ENCODE measurements at places on chromosomes 7 and 10.
A peak's percentile ranks its signal among the peaks of the same experiment; 100 is the strongest.

DNA sequence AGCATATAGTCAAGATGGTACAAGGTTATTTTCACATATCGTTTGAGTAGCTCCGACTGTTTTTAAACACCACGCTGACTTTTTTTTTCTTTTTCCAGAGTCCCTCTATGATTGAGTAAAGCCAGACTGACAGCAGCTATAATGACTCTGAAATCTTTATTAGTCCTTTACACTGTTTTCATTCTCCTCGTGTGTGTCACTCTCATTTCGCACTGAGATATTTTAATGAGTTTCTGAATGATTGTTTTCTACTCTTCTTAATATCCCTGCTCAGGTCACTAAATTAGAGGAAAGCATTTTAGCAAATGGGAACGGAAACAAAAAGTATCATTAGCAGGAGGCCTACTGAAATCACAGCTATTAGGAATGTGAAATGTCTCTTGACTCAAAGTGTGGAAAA, 162.3 kb upstream of the MTPN start:
- no peak overlapping the region for H3K4me3 ChIP-seq
- H3K27me3 ChIP-seq, result no peaks in the 10 kb centered on the region
- no peaks in the 10 kb centered on the region for H3K4me1 ChIP-seq
- peaks cover 4% of the 10 kb centered on the region for H3K36me3 ChIP-seq

DNA sequence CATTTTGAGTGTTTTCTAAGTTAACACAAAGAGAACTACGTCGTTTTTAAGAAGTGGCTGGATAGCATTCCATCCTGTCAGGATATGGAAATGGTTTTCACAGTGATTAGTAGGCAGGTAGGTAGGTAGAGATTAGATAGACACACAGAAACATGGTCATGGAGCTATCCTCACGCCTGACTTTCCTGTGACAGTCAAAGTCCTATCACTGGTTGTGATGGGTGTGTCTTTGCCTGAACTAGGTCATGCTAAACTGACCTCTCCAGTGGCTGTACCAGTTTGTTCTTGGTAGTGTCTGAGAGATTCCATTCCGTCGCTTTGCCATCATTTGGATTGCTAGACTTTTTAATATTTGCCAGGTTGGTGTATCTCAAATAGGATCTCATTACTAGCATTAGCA, 28.2 kb downstream of the FKBP6 start:
- ATAC-seq, result no peak
- no peaks in the 10 kb centered on the region for H3K4me1 ChIP-seq
- H3K27me3 ChIP-seq, result peaks cover 21% of the 10 kb centered on the region
- H3K4me3 ChIP-seq, result no peak overlapping the region
- H3K36me3 ChIP-seq, result no peaks in the 10 kb centered on the region

DNA sequence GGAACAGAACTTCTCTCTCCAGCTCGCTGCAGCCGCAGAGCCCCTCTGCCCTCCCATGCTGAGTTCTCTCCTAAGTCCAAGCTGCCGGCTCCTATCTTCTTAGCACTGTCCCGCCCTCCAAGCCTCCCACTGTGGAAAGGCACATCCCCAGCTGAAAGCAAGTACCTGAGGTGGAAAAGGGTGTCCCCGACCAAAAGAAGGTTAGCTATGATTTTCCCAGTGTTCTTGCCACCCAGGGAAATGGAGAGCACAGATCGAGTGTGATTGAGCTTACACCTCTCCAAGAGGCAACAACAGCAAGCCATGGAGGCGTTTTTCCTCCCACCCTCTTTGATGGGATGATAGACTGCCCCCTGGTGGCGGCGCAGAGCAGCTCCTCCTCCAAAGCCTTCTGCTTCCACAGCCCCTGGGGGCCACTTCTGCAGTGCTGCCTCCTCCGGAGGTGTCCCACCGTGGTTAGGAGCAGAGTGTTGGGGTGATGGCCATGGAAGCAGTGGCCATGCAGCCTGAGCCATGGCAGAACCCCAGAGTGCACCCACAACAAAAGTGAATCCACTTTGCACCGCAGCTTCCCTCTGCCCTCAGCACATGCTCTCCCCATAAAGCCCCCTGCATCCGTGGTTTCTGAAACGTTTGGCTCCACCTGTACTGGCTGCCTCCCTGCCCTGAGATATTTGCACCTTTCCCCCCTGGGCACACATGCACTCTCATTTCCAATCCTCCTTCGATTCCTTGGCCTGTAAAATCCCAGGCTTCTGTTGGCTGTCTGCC, 143.1 kb upstream of the STK17A start:
- peak; percentile 59 for ATAC-seq
- H3K27ac ChIP-seq, result no peak overlapping the region
- H3K4me3 ChIP-seq, result no peak overlapping the region
- H3K27me3 ChIP-seq, result peaks cover 17% of the 10 kb centered on the region
- no peaks in the 10 kb centered on the region for H3K36me3 ChIP-seq
- H3K4me1 ChIP-seq, result no peaks in the 10 kb centered on the region

DNA sequence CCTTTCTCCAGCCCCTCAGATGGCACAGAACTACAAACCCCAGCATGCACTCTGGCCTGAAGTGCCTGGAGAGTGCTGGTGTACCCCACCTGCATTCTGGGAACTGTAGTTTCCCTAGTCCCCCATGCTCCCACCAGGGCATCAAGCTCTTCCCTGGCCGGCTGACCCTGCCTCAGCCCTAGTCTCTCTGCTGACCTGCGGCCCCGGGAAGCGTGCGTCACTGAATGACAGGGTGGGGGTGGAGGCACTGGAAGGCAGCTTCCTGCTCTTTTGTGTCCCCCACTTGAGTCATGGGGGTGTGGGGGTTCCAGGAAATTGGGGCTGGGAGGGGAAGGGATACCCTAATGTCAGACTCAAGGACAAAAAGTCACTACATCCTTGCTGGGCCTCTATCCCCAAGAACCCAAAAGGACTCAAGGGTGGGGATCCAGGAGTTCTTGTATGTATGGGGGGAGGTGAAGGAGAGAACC, 2.1 kb downstream of the NOS3 start:
- H3K4me1 ChIP-seq, result peaks cover 23% of the 10 kb centered on the region
- ATAC-seq, result peak; percentile 49
- peaks cover 11% of the 10 kb centered on the region for H3K36me3 ChIP-seq
- no peak overlapping the region for H3K4me3 ChIP-seq
- no peak overlapping the region for H3K27ac ChIP-seq
- H3K27me3 ChIP-seq, result peaks cover 67% of the 10 kb centered on the region

DNA sequence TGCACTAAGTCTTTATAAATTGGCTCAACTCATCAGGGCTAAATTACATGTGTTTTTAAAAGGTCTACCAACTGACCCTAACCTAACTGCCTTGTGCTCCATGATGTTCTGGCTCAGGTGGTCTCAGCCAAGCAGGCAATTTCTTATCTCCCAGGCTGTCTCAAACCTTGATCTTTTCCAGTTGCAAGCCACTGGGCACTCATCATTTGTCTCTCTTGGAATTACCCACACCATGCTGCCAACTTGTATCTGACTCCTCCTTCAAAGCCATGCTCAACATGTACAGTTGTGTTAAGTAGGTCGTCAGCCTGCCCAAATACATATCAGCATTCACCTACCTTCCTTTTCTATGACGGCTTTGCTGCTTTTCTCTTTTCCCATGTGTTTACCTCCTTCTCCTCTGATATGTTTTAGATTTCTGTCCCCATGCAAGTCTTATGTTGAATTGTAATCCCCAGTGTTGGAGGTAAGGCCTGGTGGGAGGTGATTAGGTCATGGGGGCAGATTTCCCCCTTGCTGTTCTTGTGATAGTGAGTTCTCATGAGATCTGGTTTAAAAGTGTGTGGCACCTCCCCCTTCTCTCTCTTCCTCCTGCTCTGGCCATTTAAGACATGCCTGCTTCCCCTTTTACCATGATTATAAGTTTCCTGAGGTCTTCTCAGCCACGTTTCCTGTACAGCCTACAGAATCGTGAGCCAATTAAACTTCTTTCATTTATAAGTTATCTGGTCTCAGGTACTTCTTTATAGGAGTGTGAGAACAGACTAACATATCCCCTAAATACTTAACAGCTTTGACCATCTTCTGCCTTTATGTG, 130.0 kb downstream of the ELAPOR2 start:
- peak; percentile 63 for ATAC-seq
- no peak overlapping the region for H3K27ac ChIP-seq

DNA sequence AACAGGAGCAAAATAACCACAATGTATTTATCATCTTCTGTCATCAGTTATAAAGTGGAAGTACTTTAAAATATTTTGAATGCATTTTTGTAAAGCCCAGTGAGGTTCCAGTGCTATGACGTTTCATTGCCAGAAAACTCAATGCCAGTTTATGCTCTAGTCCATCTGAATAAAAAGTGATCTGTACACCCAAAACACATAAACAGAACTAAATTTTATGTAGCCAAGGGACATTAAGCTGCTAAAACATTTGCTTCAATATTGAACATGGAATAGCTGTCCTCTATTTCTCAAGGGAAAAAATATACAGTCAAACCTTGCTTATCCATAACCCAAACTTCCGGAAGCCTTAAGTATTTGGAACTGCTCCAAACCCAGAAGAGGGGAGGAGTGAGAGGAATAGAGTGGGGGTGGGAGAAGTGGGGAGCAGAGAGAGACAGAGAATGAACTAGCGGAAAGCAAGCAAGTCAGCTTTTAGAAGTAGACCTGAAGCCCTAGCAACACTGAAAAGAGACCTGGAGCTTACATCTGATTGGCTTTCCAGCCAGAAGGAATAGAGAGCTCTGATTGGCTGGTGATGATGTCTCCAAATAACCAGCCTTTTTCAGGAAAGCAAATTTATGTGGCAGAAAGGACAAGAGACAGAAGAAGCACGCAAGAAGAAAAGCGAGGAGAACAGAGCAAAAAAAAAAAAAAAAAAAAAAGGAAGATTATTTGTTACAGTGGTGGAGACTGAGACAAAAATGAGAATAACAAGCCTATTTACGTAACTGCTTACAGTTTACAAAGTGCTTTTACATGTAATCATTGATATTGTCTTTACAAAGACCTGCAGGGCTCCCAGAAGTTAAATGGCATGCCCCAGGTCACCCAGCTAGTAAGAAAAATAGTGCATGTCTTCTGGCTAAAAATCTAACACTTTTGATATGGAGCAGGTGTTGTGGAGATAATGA, 196.0 kb downstream of the RNLS start:
- H3K27ac ChIP-seq, result no peak overlapping the region
- H3K4me1 ChIP-seq, result peaks cover 18% of the 10 kb centered on the region
- H3K36me3 ChIP-seq, result no peaks in the 10 kb centered on the region
- H3K27me3 ChIP-seq, result no peaks in the 10 kb centered on the region
- no peak overlapping the region for H3K4me3 ChIP-seq
- ATAC-seq, result peak; percentile 69

DNA sequence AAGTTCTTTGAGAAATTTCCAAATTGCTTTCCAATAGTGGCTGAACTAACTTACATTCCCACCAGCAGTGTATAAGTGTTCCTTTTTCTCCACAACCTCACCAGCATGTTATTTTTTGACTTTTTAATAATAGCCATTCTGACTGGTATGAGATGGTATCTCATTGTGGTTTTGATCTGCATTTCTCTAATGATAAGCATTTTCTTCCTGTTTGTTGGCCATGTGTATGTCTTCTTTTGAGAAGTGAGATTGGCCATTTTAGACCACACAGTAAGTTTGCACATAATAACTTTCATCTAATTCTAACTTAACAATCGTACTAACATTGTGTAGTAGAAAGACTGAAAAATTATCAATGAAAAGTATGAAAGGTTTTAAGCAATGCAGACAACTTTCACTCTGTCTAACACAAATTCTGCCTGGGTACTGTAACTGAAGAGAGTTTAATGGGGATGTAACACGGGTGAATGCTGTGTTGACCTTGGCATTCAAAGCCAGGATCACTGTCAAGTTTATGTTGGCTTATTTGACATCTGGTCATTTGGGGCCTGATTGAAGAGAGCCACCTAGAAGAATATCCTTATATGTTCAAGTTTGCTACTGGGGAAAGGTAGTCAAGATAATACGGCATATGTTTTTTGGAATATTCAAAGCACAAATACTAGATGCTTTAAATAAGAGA, 50.4 kb downstream of the FAM171A1 start:
- H3K36me3 ChIP-seq, result no peaks in the 10 kb centered on the region
- H3K4me1 ChIP-seq, result no peaks in the 10 kb centered on the region
- no peak overlapping the region for H3K27ac ChIP-seq
- no peak overlapping the region for H3K4me3 ChIP-seq
- peaks cover 16% of the 10 kb centered on the region for H3K27me3 ChIP-seq

GRCh38 chr10:5643346-5644067, 22.9 kb downstream of the ASB13 start:
- H3K36me3 ChIP-seq, result peaks cover 46% of the 10 kb centered on the region
- H3K4me1 ChIP-seq, result peaks cover 27% of the 10 kb centered on the region
- no peak for ATAC-seq
- H3K4me3 ChIP-seq, result no peak overlapping the region

DNA sequence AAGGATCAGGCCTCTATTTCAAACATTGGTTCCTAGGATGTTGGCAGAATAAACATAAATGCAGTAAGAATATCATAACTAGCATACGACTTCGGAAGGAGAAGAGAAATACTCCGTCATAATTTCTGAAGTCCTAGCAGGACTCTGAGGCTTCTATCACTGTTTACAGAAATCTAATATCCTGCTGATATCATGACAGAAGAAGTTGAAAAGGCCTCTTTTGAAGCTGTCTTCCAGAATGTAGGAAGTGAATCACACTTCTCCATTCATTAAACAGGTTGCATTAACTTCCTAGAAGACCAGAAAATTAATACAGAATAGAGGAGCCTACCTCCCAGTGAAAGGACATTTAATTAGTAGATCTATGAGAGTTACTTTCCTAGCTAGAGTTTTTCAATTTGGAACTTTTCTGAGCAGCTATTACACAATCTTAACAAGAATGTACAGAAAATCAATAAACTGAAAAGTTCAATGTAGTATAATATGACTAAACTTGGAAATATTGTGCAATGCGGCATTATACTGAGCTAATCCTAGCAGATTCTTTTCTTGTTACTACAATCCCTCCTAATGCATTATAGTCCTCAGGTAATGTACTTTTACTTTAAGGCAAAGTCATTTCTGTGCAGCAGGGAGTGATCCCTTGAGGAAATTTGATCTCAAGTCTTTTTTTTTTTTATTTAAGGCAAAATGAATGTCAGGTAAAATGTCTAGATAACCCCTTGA, 622.6 kb upstream of the CELF2 start:
- no peaks in the 10 kb centered on the region for H3K36me3 ChIP-seq
- H3K4me3 ChIP-seq, result no peak overlapping the region
- H3K27ac ChIP-seq, result no peak overlapping the region
- H3K27me3 ChIP-seq, result no peaks in the 10 kb centered on the region
- no peak for ATAC-seq

DNA sequence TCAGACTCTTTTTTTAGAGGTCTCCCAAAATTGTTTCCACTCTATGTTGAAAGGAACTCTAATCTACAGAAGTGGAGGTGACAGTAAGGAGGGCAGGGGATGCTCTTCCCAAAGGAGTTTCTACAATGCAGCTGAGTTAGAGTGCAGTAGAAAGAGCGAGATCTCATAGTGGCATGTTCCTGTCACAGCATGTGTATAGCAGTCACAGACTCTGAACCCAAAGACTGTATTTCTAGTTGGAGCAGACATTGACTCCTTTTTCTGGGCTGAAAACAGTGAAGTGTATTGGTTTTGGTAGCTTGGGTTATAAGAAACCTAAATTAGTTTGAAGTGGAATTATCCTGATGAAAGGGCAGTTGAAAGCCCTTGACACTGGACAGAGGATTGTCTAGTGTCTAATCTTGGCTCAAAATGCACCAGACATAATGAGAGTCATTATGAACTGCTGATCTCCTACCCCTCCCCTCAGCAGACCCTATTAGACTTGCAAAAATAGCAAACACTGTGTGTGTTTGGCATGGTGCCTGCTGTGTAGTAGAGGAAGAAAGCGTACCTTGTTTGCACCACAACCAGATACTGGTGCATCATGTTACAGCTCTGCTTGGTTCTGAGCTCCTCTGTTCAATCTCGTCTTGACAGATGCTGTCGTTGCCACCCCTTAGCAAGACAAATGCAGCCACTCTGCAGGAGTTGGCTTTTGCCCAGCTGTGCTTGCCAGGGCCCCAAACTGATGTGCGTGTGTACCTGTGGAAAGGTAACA, 336.0 kb downstream of the AUTS2 start:
- no peak for ATAC-seq
- no peak overlapping the region for H3K4me3 ChIP-seq
- H3K4me1 ChIP-seq, result peaks cover 22% of the 10 kb centered on the region
- no peaks in the 10 kb centered on the region for H3K27me3 ChIP-seq
- peaks cover 3% of the 10 kb centered on the region for H3K36me3 ChIP-seq

Data from stimulated activated memory B cell treated with anti-CD40 and anti-IgM and Interleukin-4, amounts not matched to agents 10 μg/mL and 1 μg/mL and 100 μg/mL, for 72 hours (primary cell).